ENCODE measurements at places on chromosomes 16 and 17. TPM values are rescaled to one million over a fixed set of nuclear protein-coding genes. Genes with fewer than 3 reads are reported as not detected.
A peak's percentile ranks its signal among the peaks of the same experiment; 100 is the strongest.

DNA sequence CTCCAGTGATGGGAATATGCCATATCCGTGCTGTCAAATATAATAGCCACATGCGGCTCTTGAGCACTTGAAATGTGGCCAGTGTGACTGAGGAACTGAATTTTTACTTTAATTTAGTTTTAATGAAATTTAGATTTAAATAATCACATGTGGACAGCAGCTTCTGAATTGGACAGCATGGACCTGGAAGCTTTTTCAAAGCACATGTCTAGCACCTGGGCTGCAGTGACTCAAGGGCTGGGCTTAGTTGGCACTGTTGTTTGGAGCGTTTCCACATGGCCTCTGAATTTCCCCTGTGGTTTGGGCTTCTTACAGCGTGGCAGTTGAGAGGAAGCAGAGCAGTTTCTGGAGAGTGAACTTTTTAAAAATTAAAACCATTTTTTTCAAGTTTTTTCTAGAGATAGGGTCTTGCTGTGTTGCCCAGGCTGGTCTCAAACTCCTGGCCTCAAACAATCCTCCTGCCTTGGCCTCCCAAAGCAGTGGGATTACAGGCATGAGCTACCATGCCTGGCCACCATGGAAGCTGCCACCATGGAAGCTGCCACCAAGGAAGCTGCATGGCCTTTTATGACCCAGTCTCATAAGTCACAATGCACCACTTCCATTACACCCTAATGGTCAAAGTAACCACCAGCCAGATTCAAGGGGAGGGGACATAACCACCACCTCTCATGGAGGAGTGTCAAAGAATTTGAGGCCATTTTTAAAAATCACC lies 6.7 kb upstream of the TOB1 start:
- no peaks in the 10 kb centered on the region for H3K36me3 ChIP-seq
- H3K4me1 ChIP-seq = peaks cover 37% of the 10 kb centered on the region
- H3K27ac ChIP-seq = peak overlapping the region; percentile 21
- DNase-seq = peak; percentile 79
- no peaks in the 10 kb centered on the region for H3K27me3 ChIP-seq

DNA sequence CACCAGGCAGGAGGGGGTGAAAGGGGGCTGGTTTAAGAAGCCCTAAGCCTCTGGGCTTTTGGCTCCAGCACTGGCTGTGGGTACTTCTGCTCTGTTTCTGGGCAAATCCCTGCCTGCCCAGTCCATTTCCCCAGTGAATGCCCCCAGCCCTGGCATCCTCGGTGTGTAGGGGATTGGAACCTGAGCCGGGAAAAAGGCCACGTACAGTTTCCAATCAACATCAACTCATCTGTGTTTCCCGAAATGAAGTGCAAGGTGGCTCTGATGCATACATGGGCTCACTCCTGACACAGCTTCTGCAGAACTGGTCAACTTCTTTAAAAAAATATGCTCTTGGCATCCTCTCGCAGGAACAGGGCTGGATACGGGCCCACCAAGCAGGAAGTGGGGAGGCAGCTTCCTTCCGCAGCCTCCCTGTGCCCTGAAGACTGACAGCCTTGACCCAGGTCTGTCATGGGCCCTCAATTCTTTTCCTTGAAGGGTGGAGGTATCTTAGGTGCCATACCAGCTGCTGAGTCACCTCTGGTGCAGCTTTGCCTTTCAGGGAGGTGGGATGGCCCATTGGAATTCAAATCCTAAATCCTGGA lies 73.3 kb downstream of the N4BP1 start:
- DNase-seq = no peak
- H3K27ac ChIP-seq = no peak overlapping the region
- peaks cover 11% of the 10 kb centered on the region for H3K36me3 ChIP-seq

DNA sequence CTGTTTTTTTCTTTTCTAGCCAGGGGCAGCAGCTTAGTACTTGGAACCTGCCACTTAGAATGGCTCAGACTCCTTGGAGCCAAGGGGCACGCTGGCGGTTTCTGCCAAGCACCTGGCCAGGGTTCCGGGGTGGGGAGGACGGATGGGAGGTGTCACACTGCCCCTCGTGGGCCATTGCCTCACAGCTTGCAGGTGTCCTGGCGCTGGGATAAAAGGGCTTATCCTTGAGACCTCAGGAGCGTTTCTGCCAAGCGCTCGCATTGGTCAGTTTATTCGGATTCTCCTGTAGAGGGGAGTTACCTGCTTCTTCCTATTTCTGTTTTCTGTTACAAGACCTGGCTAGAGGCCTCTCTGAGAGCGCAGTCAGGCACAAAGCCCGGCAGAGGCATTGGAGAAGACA lies 234.6 kb downstream of the MSI2 start:
- DNase-seq = no peak
- H3K4me1 ChIP-seq = peaks cover 22% of the 10 kb centered on the region
- peaks cover 4% of the 10 kb centered on the region for H3K36me3 ChIP-seq

- no peak overlapping the region for H3K4me3 ChIP-seq
- H3K27ac ChIP-seq = no peak overlapping the region
- no peaks in the 10 kb centered on the region for H3K36me3 ChIP-seq
- DNase-seq = no peak
- H3K4me1 ChIP-seq = no peaks in the 10 kb centered on the region
- peaks cover 3% of the 10 kb centered on the region for H3K27me3 ChIP-seq
These were observed 54.7 kb downstream of the WSCD1 start for GRCh38 chr17:6124856-6125255.

GRCh38 chr16:30740364-30741251 lies 7.6 kb upstream of the PHKG2 start:
- peaks cover 19% of the 10 kb centered on the region for H3K4me1 ChIP-seq
- peaks cover 54% of the 10 kb centered on the region for H3K36me3 ChIP-seq
- H3K27me3 ChIP-seq = no peaks in the 10 kb centered on the region
- H3K4me3 ChIP-seq = no peak overlapping the region

DNA sequence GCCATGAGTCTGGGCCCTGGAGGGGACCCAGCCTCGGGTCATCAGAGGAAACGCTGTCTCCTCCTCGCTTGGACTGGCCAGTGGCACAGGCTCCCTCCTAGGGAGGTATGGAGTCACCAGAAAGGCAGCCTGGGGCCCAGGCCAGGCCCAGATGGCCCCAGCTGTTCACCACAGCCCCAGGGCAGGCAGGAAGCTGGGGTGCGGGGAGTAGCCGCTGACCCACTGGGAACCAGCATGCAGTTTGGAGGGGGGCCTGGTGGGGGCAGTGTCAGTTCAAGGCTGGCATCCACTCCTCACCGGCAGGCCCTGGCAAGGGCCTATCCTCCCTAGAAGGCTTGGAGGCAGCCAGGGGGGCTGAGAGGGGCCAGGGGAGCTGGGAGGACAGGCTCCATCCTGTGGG lies 48.8 kb downstream of the SDK2 start:
- no peak overlapping the region for H3K27ac ChIP-seq
- H3K27me3 ChIP-seq = no peaks in the 10 kb centered on the region

DNA sequence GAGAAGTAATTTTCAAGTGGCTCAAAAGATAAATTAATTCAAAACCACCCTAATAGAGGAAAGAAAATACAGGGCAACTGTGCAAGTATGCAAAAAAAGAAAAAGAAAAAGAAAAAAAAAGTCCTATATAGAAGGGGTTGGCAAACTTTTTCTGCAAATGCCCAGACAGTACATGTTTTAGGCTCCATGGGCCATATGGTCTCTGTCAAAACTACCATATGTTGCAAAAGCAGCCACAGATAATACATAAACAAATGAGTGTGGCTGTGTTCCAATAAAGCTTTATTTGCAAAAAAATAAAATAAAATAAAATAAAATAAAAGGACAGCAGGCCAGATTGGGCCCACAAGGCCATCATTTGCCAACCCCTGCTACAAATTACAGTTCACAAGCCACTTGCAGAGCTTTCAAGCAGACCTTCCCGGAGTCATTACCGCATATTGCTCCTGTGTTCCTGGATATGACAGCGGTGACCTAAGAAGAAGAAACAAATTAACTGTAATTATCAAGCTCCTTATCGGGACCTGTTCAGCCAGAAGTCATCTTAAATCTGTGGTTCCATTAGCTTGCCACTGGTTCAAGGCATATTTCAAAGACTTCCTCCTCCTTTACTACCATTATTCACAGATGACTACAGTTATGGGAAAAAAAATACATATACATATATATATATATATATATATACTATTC lies 15.9 kb downstream of the ZC3H7A start:
- DNase-seq = no peak
- H3K27ac ChIP-seq = peak overlapping the region; percentile 100
- peaks cover 45% of the 10 kb centered on the region for H3K4me1 ChIP-seq
- no peaks in the 10 kb centered on the region for H3K27me3 ChIP-seq
- H3K36me3 ChIP-seq = peaks cover 24% of the 10 kb centered on the region

QRICH2 gene
- 1.0 TPM for total RNA-seq

- H3K4me1 ChIP-seq = no peaks in the 10 kb centered on the region
- H3K36me3 ChIP-seq = no peaks in the 10 kb centered on the region
- no peak for DNase-seq
- H3K27ac ChIP-seq = no peak overlapping the region
These were observed 236.6 kb upstream of the MYOCD start for GRCh38 chr17:12429116-12429515.

GRCh38 chr16:66441586-66442375 lies 14.7 kb downstream of the BEAN1 start:
- H3K4me3 ChIP-seq = no peak overlapping the region
- no peaks in the 10 kb centered on the region for H3K4me1 ChIP-seq
- H3K27ac ChIP-seq = no peak overlapping the region
- H3K36me3 ChIP-seq = no peaks in the 10 kb centered on the region
- peaks cover 8% of the 10 kb centered on the region for H3K27me3 ChIP-seq
- DNase-seq = no peak

- no peak for DNase-seq
- peaks cover 12% of the 10 kb centered on the region for H3K4me1 ChIP-seq
- H3K4me3 ChIP-seq = no peak overlapping the region
- peaks cover 3% of the 10 kb centered on the region for H3K27me3 ChIP-seq
These were observed 237.3 kb upstream of the WSCD1 start for GRCh38 chr17:5832886-5833285.

CACNB1 gene
- 13.6 TPM for total RNA-seq

CHTF18 gene
- 102 TPM for total RNA-seq

- H3K27me3 ChIP-seq = no peaks in the 10 kb centered on the region
- H3K4me3 ChIP-seq = no peak overlapping the region
- DNase-seq = no peak
- H3K36me3 ChIP-seq = peaks cover 1% of the 10 kb centered on the region
These were observed 121.7 kb downstream of the SLC39A11 start for GRCh38 chr17:72970797-72971196.

DNASE1L2 gene
- total RNA-seq = 0.63 TPM

DNA sequence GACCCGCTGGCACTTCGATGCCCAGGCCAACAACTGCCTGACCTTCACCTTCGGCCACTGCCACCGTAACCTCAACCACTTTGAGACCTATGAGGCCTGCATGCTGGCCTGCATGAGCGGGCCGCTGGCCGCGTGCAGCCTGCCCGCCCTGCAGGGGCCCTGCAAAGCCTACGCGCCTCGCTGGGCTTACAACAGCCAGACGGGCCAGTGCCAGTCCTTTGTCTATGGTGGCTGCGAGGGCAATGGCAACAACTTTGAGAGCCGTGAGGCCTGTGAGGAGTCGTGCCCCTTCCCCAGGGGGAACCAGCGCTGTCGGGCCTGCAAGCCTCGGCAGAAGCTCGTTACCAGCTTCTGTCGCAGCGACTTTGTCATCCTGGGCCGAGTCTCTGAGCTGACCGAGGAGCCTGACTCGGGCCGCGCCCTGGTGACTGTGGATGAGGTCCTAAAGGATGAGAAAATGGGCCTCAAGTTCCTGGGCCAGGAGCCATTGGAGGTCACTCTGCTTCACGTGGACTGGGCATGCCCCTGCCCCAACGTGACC lies 5.0 kb downstream of the WFIKKN2 start:
- peaks cover 3% of the 10 kb centered on the region for H3K27me3 ChIP-seq
- no peak for DNase-seq
- no peak overlapping the region for H3K4me3 ChIP-seq
- H3K27ac ChIP-seq = no peak overlapping the region

DNA sequence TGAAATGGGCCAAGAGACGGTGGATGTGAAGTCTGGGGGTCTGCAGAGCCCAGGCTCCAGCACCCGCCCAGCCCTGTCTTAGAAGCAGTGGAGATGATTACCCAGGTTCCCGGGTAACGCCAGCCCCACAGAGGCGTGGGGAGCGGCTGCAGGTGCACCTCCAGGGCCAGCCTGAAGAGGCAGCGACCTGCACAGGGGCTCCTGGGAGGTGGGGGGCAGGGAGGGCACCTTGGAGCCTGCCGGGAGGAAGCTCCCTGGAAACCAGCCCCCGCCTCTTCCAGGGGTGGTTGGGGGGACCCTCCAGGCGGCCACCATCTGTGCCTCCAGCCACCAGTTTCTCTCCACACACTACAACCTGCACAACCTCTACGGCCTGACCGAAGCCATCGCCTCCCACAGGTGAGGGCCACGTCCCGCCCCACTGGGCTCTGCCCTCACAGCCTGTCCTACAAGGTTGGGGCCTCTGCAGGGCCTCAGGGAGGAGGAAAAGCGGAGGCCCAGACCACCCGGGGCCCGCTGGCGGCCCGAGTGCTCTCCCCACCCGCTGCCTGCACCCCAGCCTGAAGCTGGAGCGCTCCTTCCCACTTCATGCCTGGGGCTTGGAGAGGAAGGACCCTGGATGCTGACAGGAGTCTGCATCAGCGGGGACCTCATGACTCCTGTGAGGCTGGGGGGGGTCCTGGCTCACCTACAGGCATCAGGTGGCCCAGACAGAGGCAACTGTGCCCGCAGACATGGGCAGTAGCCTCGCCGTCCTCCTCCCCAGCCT lies 10.5 kb downstream of the GAA start:
- no peaks in the 10 kb centered on the region for H3K27me3 ChIP-seq
- H3K36me3 ChIP-seq = no peaks in the 10 kb centered on the region
- H3K4me3 ChIP-seq = no peak overlapping the region
- no peak overlapping the region for H3K27ac ChIP-seq
- DNase-seq = no peak

RCVRN gene
- not detected for total RNA-seq

All from activated CD4-positive, alpha-beta memory T cell treated with anti-CD3 and anti-CD28 coated beads for 36 hours (primary cell).